ENCODE measurements at places on chromosomes 11 and 22.

DNA sequence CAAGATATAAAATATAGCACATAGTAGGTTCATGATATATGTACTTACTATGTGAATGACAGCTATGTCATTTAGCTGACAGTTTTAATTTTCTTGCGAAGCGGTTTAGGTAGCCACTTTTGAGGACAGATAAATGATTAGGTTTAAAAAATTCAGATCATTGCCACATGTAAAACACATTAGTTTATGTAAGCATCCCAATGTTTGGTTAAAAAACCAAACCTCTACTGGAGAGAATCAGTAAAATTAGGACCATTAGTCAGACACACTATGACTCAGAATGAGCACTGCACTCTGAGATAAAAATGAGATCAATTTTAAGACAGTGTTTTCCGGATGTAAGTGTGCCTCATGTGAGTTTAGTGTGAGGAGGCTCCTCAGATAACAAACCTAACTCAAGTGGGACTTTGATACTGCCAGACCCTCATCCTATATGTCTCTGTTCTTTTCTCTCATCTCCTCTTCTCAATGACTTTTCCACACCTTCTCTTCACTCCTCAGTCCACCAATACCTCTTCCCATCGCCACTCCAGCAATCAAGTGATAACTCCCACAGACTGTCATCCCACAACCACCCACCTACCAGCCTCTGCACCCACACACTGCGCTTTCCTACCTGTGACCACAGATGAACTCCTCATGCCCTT lies 6.8 kb upstream of the OR2AT4 start:
- DNase-seq, result peak; percentile 82

- no peak for DNase-seq
These were observed 30.6 kb downstream of the CACNA1I start for GRCh38 chr22:39601180-39601535.

DNA sequence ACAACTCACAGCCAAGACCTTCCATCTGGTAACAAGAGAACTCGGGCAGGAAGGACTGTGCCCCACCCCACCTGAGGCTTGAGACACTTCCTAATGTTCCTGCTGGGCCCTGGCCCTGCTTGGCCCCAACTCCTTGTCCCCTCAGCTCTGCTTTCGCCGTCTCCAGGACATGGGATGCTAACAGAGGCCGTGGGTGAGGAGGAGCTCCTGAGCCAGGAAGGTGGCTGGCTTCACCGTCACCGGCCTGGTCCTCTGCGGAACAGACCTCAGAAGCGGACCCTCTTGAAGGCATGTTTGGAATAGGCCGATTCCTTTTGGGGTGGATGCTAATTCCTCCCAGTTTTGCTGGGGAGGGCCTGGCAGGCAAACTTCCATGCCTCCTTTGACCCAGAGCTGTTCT lies 154.3 kb downstream of the CACNA1I start:
- no peak for DNase-seq

- DNase-seq, result no peak
These were observed 91.9 kb upstream of the SOX6 start for GRCh38 chr11:16448123-16448717.

DNA sequence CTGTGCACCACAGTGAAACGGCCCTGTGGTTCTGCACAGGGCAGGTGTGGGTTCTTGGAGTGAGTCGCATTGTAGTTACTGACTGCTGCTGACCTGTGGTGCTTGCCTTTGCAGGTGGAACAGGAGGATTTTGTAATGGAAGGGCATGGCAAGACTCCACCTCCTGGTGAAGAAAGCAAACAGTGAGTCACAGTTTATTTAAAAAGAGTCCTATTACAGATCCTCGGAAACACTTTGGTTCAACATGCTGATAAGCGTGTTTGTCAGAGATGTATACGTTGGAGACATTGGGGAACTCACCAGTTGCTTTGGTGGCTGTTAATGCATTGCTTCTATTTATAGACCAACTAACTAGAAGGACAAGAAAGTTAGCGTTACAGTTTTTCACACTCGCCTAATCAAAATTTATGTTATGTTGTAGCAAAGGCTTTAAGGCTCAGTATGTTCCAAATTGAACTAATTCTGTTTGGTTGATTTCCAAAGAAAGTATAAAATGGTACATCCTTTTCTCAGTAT lies 21.7 kb upstream of the TNRC6B start:
- peak; percentile 18 for DNase-seq

DNA sequence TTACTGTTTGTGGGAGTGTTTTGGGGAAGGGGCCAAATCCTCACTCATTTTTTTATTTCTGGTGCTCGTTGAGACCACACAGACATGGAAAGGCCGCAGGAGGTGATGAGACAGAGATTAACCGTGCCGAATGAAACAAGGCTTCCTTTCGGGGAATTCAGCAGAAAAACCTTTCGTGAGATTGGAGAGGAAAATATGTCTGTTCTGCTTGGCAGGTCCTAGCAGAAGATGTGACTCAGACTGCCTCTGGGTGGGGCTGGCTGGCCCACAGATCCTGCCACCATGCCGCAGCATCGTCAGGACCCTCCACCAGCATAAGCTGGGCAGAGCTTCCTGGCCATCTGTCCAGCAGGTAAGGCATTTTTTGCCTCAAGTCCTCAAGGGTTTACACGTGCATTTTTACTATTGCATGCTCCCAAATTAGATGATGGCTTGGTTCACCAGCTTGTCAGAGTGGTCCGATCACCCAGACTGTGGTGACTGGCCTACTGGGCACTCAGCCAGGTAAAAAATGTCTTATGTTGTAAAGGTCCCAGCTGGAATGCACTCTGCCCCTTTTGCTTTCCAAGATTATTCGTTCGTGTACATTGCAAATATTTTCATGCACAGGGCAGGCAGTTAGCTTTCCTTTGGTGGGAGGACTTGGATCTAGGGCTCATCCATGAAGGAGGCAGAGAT lies 1.5 kb downstream of the DDB2 start:
- peak; percentile 84 for DNase-seq

- no peak for DNase-seq
These were observed 97.7 kb upstream of the TP53I11 start for GRCh38 chr11:45048313-45048841.

DNA sequence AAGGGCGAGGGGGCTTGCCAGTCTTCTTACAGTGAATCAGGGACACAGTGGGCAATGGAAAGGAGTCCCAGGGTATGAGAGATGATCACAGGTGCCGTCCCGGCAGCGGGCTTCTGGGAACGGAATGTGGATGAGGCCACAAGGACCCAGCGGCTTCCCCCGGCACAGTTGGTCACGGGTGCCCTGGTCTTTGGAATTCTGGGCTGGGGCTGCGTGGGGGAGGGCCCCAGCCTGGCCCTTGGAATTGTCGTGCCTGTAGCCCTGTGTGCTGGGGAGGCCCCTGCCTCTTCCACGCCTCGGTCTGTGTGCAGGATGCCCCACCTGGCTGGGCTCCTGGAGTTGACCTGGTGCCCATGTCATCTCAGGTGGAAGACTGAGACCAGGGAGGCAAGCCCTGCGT lies 76.6 kb downstream of the FBLN1 start:
- no peak for DNase-seq

GRCh38 chr11:72309641-72310040 lies 65.7 kb upstream of the PHOX2A start:
- no peak for DNase-seq

DNA sequence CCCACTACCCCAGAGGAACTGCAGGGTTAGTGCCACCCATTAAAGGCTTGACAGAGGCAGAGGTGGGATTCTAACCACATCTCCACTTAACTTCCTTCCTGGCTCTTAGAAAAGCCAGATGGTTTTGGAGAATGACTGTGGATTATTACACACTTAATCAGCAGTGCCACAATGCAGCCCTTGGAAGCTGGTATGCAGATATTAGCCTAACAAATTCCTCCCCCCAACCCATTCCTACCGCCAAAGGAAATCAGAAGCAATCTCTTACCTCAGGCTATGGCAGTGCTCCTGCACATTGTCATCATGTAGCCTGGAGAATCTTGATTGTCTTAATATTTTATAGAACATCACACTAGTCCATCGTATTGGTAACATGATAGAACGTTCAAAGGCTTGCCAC lies 23.2 kb upstream of the NRGN start:
- DNase-seq, result no peak

GRCh38 chr11:90241414-90241813 lies 18.6 kb upstream of the CHORDC1 start:
- no peak for DNase-seq

DNA sequence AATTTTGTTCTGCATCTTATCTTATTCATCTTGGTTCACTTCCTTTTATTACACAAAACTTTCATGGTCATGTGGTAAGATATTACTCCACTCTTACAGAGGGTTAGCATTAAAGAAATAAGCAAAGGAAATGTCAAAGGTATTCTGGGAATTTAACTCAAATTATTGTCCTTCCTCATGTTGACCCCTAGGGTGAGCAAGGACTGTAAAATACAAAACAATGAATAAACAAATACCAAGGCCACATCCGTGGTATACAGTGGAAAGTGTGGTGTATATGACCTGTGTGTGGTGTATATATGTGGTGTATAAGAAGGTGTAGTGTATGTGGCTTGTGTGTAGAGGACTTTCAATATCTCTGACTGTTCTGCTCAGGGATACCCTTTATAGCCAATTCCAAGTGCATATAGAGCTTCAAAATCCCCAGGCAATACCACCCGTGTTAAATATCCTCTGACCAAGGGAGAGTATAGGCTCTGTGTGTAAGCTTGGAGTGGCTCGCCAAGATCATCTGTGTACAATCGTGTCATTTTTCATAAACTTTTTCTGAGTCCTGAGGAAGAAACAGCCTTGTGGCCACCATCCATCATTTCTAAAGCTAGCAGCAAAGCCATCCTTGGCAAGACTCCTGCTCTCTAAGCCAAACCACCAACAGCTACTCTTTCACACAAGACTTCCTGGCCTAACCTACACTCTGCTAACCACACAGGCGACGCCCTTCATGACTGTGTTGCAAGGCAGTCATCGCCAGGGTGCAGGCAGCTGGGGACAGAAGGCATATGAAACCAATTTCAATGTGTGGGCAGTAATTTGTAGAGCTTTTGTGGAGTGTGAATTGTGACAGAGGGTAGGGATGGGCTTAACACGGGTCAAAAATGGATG lies 548.0 kb downstream of the ETS1 start:
- peak; percentile 93 for DNase-seq
